ENCODE measurements at places on chromosomes 1 and 21.

GRCh38 chr1:67162954-67163353, 3.3 kb upstream of the IL23R start:
- DNase-seq, result peak; percentile 69

GRCh38 chr1:206784471-206784903, 12.2 kb upstream of the IL10 start:
- peak; percentile 94 for DNase-seq

- DNase-seq, result no peak
Measured at GRCh38 chr1:44855742-44856141, 12.7 kb upstream of the PTCH2 start.

DNA sequence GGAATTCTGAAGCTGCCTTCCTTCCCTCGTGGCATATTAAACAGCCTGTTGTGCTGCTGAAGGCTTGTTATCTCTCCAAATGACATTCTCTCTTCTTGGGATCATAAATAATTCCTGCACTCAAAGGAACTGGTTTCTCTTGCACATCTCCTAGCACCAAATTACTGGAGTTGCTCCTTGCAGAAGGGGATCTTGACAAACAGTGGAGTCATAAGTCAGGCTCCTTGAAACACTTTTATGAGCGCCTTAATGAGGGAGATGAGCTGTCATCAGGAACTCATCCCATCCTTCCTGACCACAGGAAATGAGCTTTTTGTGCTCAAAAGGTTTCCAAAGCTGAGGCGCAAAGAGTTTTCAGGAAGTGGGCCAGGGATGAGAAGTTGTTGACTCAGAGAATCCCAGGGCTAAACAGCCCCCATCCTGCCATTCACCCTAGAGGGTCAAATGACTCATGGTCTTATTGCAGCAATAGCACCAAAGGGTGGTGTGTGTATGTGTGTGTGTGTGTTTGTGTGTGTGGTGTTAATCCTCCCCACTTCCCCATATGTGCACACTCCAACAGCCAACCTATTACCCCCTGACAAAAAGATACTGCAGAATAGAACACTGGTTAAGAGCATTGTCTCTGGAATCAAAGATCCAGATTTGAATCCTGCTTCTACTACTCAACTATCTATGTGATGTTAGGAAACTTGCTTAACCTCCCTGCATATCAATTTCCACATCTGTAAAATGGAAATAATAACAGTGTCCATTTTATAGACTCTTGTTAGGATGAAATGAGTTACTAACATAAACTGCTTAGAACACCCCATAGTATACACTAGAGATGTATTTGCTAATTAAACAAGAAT, 2.8 kb upstream of the PHC2 start:
- DNase-seq, result no peak

DNA sequence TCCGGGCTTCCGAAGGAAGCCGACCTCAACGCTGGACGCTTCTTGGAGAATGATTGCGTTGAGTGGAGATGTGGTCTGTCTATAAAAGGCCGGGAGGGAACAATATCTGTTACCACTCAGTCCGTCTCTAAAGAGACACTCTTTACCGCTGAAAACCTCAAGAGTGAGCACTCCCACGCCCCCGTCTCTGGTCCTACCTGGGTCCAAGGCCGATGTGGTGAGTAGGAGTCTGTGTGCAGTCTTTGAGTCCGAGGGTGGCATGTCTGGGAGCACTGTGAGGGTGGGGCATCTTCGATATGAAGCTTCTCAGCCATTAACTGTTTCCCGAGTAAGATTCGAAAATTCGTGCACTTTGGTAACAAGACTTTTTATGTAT, 576 bp downstream of the ZFP69 start:
- peak; percentile 65 for DNase-seq

DNA sequence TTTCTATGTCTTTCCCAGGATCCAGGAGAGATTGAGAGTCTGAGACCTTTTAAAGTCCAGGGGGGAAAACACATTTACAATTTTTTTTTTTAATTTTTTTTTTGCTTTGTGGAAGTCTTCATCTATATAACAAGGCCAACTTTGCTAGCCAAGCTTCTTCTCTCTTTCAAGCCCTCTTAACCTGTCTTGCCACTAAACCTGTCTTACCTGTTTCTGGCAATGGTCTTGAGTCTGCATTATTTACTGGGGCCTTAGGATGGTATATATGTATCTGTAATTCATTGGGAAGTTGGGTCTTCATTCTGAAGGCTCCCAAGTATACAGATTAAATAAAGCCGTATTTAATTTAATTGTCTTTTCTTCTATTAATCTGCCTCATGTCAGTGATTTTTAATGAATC, 750.9 kb upstream of the B3GALT2 start:
- no peak for DNase-seq

DNA sequence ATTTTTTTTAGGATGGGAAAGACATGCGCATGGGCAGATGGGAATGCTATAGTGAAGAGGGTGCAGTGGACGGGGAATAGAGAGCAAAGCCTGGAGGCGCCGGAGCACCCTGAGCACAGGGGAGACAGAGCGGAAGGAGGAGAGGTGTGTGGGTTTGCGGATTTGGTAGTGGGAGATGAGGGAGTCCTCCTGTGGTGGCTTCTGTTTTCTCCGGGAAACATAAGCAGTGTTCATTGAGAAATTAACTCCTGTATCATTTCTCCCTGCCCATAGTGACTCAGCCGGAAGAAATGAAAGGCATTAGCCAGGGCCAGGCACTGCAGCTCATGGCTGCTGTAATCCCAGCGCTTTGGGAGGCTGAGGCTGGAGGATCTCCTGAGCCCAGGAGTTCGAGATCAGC, 4.7 kb upstream of the PTPRF start:
- no peak for DNase-seq

DNA sequence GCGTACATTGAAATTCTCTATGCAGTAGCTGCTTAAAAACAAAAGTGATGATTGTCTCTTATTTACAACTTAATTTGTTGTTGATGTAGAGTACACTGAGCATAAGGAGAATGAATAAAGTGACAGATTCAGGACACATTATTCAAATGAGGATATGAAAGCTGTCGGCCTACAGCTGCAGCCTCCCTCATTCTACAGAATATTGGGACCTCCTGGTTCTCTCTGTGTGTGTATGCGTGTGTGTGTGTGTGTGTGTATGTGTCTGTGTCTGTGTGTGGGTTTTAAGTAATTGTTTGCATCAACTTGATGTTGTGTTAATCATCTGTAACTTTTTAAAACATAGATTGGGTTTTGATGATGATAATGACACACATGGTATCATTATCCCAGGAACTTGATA, 17.9 kb downstream of the PROX1 start:
- no peak for DNase-seq

DNA sequence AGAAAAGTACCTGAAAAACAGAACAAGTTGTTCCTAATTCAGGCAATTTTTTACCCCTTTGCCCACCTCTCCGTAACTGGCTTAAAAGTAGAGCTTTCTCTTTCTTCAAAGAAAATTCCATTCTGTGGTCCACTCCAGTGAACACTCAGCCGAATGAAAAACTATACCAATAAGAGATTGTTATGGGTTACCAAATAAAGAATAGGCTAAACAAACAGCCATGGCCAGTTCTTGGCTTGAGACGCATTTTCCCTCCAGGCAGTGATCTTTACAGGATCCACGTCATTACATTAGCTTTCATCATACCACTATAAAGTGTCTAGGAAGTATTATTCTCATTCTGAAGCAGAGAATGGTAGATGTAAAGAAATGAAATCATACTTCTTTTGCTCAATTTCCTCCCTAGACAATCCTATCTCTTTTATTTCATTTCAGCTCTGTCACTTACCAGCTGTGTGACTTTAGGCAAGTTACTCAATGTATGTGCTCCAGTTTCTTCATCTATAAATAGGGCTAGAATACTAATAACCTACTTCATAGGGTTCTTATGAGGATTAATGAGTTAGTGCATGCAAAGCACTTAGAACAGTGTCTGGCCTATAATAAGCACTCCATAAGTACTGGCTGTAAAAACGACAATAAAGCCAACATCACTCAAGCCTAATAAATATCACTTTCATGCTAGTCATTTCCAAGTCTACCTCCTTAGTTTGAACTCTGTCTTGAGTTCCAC, 26.5 kb upstream of the TRIM45 start:
- DNase-seq, result no peak

DNA sequence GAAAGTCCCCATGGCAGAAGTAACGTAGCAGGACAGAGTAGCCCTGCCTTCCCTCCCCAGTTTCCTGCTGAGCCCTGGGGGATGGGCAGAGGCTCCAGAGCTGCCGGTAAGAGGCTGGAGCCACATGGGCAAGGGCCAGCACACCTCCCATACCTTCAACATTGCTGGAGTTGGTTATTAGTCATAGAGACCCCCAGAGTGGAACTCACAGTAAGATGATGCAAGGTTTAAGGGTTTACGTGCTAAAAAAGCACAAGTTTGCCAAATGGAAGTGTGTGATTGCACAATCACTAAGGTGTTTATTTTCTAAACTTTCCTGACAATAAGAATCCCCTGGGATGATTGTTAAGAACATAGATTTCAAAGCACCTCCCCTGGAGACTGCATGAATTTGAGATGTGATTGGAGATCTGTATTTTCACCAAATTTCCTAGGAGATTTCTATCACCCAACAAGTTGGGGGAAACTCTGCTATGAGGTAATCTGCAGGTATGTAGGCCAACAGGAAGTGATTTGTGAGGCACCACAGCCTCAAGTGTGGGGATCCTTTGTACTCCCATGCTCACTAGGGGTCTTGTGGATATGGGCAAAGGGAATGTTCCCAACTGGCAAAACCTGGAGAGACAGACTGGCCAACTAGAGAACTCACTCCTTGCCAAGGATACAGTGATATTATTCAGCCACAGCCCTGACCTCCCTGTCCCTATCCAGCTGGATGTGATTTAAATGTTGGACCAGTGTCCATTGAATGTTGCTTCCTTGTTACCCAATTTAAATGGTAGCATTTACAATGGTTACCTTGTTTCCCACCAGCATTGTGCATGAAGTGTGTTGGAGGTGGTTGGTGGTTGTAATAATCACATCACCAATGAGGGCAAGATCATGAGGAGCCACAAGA, 37.1 kb upstream of the CSF1 start:
- DNase-seq, result no peak
